ENCODE measurements at places on chromosomes 7 and 10.

DNA sequence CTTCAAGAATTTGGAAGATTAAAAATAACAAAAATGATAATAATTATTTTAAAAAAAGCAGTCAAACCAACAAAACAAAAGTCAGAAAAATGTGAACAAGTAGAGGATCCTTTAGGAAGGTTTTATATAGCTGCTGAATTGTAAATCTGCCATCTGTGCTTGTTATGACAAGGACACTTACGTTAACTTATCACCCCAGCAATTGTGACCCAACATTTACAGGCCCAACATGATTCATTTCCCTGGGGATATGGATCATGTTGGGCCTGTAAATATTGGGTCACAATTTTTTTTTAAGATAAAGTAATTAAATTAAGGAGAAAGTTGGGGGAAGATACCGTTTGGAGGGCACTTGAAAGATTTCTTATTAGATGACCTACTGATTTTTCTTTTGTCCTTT is 261.4 kb upstream of the HABP2 start:
- DNase-seq: no peak

DNA sequence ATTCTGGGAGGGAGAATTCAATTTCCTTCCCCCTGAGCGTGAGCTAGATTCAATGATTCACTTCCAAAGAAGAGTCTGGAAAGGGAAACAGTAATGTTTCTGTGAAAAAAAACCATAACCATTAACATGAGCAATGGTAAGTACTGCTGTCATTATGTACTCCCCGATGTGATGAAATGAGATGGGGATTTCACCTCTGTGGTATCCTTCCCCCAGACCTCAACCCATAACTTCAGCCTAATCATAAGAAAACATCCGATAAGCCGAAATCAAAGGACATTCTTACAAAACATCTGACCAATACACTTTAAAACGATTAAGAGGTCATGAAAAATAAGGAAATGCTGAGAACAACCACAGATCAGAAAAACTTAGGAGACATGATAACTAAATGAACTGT is 27.2 kb downstream of the EZH2 start:
- DNase-seq: no peak

DNA sequence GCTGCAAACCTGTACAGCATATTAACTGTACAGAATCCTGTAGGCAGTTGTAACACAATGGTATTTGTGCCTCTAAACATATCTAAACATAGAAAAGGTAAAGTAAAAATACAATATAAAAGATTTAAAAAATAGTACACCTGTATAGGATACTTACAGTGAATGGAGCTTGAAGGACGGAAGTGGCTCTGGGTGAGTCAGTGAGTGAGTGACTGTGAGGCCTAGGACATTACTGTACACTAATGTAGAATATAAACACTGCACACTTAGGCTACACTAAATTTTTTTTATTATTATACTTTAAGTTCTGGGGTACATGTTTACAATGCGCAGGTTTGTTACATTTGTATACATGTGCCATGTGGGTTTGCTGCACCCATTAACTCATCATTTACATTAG is 97.3 kb upstream of the STK17A start:
- DNase-seq: no peak

DNA sequence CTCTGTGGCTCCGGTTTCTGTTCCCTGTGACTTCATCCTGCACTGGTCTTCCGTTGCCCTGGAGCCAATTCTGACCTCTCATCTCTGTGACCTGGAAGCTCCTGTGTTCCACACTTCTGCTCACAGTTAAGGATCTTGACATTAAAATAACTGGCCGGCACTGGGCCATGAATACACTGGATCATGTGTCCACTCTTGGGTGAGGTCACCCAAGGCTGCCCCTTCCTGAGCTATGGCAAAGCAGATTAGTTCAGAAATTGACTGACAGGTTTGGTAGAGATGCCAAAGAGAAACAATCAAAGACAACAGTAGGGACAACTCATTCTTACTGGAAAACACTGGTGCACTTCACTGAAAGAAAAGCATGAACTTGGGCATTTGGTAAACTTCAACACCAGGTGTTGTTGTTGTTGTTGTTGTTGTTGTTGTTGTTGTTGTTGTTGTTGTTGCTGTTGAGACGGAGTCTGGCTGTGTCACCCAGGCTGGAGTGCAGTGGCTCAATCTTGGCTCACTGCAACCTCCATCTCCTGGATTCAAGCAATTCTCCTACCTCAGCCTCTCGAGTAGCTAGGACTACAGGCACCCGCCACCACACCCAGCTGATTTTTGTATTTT is 36.7 kb upstream of the GRID1 start:
- DNase-seq: no peak

DNA sequence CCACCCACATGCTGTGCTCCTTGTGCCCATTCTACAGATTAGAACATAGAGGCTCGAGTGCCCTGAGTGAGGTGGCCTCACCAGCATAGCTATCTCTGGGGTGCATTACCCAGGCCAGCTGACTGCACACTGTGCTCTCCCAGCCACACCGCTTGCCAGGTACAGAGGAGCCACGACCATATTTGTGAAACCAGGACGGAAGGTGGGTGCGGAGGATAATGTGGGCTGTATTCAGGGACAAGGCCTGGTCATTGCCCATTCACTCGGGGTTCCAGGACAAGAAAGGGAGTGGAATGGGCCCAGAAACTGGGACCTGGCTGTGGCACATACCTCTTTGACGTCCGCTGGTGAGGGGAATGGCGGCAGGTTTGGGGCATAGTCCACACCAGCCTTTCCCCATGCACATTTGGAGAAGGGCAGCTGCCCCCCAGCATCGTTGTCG is 236.0 kb downstream of the TNS3 start:
- DNase-seq: no peak

GRCh38 chr7:139602143-139602722 is 78.7 kb downstream of the CLEC2L start:
- no peak for DNase-seq

DNA sequence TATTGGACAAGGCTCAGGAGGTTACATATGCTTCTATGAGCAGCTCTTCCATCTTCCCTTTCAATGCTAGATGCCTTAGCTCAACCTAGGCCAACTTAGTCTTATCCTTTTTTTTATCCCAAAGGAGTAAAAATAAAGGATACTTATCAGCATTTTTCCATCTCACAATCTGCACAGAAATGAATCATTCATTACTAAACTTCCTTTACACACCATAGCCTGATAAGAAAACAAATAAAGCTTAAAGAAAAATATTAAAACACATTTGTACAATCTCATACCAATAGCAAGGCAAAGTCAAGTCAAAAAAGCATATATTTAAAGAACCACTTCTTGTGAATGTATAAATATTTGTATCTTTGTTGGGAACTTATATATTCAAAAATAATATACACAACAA is 407.4 kb downstream of the GRM8 start:
- DNase-seq: no peak

DNA sequence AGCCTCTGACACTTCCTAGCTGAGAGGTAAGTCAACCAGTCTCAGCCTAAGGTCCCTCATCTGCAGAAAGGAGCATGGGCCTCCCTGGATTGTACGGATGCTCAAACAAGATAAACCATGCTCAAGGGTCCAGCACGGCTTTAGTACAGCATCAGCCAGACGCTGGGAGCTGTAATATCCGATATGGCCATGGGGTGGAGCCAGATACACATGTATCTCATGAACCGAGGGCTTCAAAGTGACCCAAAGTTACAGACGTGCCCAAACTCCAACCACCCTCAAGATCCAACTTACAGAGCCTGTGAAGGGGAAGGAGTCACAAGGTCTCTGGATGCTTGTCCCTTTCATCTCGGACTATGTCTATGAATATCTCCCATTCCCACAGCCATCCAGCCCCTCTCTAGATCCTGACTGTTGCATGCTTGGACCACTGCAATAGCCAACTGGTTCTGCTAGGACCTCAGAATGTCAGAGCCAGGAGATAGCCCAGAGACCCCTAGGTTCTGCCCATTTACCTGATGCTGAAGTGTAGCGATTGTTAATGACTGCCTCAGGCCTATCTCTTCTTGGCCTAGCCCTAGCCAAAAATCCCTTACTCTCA is 142.4 kb downstream of the SH3PXD2A start:
- no peak for DNase-seq

GRCh38 chr10:48551861-48552591 is 52.8 kb downstream of the ARHGAP22 start:
- DNase-seq: peak; percentile 14

DNA sequence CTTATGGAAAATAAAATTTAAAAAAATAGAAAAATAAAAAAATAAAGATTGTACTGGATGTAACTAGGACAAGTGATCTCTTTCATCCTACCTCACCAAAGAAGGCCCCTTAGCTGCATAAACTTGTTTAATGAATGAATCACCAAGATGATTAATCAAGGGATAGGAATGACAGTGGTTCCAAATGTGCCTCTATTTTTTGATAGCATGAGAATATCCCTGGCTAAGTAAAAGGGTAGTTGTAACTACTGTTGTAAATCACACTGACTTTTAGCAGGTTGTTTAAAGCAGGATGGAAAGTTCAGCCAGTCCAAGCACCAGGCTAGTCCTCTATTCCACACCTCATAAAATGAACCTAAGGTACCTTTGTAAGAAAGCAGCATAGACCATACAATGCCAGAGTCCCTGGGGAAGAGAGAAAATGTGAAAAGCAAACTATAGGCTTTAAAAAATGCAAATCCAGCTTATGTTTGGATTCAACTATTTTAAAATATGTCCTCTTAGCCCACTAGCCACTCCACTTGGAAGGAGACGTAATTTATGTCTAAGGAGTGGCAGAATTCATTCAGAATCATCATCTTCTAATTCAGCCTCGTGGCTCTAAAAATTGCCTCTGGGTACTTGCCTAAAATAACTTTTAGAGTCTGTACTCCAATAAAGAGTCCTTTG is 126.8 kb downstream of the SKIDA1 start:
- DNase-seq: no peak

GRCh38 chr7:153381275-153382040 is 621.9 kb downstream of the ACTR3B start:
- DNase-seq: no peak

GRCh38 chr10:77861366-77861765 is 65.2 kb downstream of the DLG5 start:
- DNase-seq: no peak

GRCh38 chr7:134495546-134495945 is 31.8 kb upstream of the AKR1B10 start:
- no peak for DNase-seq

GRCh38 chr10:4670737-4671136 is 155.3 kb upstream of the AKR1E2 start:
- DNase-seq: no peak

DNA sequence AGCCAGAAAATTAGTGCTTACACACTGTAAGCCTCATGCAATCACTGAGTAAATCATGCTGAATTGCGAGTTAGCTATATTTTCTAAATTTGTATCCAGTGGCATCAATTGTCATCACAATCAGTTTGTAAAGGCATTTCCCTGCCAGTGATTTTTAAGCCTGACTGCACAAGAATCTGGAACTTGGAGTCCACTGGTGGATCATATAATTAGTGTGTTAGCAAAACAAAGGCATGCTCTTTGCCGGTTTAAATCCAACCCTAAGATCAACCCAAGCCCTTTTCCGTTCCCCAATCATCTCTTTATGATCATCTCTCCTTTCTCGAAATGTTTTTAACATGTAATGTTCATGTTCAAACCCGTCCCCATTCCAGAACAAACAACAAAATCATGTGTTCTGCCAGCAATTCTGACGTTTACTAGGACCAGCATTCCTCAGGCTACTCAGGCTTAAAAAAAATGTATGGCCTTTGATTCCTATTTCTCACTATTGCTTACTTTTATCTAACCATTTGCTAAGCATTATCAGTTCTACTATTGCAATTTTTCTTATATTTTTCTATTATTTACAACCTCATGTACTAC is 649.2 kb downstream of the SORCS1 start:
- no peak for DNase-seq

DNA sequence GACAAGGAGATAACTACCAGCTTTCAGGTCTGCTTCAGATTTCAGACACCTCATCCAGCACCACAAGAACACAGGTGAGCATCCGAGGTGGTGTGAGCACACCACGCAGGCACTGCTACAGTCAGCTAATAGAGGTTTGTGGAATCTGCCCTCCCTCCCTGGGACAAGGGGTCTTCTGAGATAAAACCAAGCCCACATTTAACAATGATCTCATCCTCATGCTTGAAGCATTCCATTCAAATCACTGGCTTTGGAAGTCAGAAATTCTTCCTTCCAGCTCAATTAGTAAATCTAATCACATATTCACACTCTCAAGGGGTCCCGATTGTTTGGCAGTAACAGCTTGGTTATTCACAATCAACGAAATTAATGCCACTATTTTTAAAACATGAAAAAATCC is 331.4 kb downstream of the ELMO1 start:
- DNase-seq: no peak

GRCh38 chr7:112372101-112372500 is 78.2 kb upstream of the IFRD1 start:
- no peak for DNase-seq

GRCh38 chr10:27819781-27820531 is 74.3 kb upstream of the MKX start:
- no peak for DNase-seq

- no peak for DNase-seq
Observed at GRCh38 chr7:101993311-101993710, 175.9 kb downstream of the CUX1 start.

DNA sequence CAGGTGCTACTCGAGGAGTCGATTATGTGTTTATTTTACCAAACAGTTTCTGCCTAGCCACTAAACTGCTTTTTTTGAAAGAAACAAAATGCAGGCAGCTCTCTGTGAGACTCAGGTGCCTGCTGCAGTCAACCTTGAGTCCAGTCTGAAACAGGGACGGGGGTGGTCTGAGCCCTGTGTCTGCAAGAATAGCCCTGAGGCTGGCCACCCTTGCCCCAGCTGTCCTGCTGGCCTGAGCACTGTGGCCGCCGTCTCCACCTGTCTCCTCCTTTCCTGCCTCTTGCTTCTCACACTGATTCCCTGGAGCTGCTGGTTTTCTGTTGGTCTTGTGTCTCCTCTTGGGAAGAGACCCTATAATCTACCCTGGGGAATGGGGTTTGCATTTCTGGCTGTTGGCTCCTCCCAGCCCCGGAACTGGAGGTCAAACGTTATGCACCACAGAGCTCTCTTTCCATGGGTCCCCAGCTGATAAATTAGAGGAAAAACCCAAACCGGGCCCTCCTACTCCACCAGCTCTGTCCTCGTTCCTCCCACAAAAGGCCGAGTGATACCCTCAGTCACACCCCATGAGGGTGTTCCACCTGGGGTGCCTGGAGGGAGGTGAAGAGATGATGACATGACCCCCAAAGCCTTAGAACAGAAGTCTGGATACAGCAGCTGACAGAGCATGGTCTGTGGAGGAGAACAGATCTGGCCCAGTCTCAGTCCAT is 15.0 kb upstream of the SLC18A3 start:
- DNase-seq: no peak

GRCh38 chr10:11755512-11756263 is 13.5 kb downstream of the ECHDC3 start:
- DNase-seq: no peak

Data from GM18507 (cell line).